Activated CD8-positive, alpha-beta T cell treated with anti-CD3 and anti-CD28 coated beads, Interleukin-2, amount 10 ng/mL, durations not matched to agents 7 days and 5 days (primary cell): ENCODE measurements at places on chromosomes 16 and 17.

- DNase-seq = no peak
These were observed 61.2 kb downstream of the HS3ST3A1 start for GRCh38 chr17:13540546-13540945.

DNA sequence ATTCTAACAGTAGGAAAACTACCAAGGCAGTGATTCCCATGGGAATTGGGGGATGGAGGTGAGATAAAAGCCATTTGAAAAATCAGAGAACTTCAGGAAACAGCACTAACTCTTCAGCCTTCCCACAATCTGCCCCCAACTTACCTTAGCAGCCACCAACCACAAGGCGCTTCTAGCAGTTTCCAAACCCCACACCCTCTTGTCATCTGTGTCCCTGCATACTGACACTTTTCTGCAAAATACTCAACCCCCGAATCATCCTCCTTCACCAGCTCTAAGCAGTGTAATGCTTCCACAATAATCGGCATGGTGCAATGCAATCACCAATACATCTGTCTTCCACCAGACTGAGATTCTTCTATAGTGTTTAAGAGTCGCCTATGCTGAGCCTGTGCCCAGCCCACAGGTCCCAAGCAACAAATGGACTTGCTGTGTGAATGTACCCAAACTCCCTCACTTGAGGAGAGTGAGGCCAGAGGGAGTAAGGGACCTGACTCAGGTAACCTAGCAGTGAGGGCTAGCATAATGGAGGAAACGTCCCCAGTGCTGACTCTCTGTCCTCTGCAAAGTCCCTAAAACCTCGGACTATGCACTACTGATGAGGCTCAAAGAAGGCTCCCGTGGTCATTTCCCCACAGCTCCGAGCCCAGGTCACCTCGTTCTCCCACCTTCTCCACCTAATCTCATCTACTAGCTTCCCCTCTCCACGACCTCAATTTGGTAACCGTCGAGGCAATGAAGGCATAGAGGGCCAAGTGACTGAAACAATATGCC, 943 bp downstream of the DYNC1LI2 start:
- peak; percentile 39 for DNase-seq

- no peak for DNase-seq
These were observed 18.0 kb downstream of the XPO6 start for GRCh38 chr16:28193530-28194423.

GRCh38 chr16:19621445-19621844, 65.9 kb downstream of the VPS35L start:
- no peak for DNase-seq

GRCh38 chr16:13138528-13138927, 237.1 kb downstream of the SHISA9 start:
- DNase-seq = no peak

DNA sequence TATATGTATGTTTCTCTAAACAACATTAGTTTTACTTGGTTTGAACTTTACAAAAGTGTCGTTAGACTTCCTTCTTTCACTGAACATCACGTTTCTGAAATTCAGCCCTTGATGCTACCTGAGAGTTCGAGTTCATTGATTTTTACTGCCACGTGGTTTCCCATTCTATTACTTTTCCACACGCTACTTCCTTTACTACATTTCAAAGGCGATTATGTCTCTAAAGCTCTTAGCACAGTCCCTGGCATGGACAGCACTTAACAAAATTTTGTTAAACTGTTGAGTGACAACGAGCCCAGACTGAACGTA, 15.9 kb upstream of the ARHGAP17 start:
- DNase-seq = no peak

DNA sequence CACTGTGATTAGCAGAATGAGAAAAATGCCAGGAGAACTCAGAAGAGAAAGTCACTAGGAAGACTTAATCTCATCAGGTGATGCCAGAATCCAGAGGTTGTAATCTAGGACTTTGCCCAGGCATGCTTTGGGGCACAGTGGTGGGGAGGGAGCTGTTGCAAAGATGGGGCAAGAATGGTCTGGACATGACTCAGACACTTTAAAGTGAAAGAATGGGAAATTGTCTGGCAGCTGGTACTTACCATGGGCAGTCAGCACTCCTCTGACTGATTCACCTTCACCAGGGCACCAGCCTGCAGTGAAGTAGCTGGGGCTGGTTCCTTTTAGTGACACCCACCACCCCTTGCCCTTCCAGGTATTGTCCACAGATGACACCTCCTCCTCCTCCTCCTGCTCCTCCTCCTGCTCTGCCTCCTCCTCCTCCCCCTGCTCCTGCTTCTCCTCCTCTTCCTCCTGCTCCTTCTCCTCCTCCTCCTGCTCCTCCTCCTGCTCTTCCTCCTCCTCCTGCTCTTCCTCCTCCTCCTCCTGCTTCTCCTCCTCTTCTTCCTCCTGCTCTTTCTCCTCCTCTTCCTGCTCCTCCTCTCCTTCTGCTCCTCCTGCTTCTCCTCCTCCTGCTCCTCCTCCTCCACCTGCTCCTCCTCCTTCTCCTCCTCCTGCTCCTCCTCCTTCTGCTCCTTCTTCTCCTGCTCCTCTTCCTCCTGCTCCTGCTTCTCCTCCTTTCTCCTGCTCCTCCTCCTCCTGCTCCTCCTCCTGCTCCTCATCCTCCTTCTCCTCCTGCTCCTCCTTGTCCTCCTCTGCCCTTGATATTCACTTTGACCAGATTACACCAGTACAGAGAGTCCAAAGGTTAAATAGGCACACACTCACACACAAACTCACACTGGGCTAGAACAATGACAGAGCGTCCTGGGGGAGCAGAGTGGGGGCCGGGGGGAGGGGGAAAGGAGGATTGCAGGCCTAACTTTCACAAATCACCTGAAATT, at the start of gene CHD9NB:
TSS of gene CHD9NB (minus strand) at position 379 of the 983 bp plus-strand sequence. CDS start 8,739 bp downstream, outside the sequence.
- DNase-seq = no peak

DNA sequence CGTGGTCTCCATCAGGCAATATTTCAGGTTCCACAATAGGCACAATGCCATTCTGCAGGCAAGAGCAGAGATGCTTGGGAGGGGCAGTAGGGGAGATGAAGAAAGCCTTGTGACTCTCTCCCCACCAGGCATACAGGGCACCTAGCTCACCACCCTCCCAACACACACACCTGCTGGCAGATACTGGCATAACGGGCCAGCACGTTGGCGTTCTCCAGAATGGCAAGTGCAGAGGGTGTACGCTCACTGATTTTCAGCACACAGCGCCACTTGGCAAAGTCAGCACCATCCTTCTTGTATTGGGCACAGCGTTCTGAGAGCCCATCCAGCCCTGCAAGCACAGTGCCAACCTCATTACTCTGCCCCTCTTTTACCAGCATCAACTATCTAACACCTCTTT, 2.2 kb downstream of the ALDOC start:
- DNase-seq = no peak

- no peak for DNase-seq
These were observed 89.1 kb upstream of the GNAO1 start for GRCh38 chr16:56102183-56102686.

DNA sequence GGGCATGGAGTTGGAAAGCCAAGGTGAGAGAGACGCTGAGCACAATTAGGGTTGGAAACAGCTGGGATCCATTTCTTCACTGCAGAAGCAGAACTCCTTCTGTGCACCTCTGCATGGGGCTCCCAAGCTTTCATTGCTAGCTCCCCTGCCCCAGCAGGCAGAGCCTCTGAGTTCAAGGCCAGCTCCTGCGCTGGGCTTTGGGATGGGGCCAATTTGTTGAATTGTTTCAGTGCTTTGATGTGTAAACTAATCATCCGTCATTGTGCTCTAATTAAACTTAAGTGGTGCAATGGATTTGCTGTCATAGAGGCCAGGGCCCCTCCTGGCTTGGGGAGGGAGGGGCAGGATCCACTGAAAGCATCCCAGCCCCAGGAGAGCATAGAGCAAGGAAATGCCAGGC, 13.5 kb upstream of the LYRM9 start:
- DNase-seq = no peak

- DNase-seq = no peak
These were observed 12.5 kb upstream of the BRIP1 start for GRCh38 chr17:61875804-61876203.

GRCh38 chr17:57946798-57947358, 8.3 kb downstream of the CUEDC1 start:
- peak; percentile 60 for DNase-seq

GRCh38 chr16:56340416-56340815, 84.9 kb downstream of the AMFR start:
- DNase-seq = no peak

DNA sequence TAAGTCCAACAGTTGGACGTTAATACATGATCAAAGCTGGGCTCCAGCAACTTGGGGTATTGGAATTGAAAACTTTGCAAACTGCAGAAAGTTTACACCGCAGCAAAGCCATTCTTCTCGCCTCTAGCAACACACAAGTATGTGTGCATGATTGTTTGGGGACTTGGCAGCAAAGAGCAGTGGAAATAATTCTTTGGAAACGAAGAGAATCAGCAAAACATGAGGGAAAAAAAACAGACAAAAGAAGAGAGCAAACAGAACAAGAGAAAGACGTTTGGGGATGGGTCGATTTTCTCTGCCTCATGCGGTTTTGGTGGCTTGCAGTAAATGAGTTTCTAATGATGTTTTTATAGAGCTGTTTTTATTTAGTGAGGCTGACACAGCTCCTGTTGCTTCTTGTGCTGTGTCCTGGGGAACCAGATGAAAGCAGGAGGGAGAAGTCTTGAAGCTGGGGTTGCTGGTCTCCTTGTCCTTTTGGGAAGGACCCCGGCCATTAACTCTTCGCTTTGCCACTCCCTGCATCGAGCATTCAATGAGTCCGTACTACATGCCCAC, 502.9 kb downstream of the GRIN2A start:
- DNase-seq = no peak

GRCh38 chr16:25148568-25149215, 37.1 kb downstream of the LCMT1 start:
- DNase-seq = no peak

DNA sequence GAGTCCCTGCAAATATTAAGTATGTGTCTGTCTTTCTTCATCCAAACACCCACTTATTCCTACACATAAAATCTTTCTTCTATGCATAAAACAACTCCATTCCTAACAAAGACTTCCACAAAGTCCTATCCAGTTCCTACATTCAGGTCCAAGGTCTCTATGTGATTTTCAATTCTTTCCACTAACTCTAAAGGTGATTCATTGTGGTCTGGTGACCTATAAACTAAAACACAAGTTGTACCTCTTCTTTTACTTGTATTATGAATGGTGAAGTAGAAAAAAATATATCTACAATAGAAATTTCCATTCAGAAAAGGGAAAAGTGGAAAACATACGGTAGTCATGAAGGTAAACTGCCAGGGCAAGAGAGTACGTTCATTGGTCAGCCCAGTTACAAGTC, 56.6 kb downstream of the USP32 start:
- DNase-seq = no peak

DNA sequence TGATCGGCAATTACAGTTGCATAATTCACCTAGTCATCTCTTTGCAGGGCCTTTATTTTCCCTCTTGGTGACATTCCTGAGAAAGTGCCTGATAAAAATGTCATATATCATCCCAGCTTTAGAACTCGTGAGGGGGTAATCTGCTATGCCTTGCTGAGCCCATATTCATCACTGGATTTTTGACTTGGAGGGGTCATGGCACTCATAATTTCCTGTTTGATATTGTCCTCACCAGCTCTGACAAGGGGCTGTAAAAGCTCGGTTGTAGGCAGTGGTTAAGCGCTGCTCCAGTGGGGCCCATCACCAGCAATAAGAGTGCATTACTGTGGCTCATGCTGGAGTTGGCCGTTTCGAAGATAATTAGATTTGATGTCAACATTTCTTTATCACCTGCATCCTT, 227.3 kb downstream of the IRX3 start:
- no peak for DNase-seq

GRCh38 chr16:14963281-14964173, 11.3 kb upstream of the PDXDC1 start:
- no peak for DNase-seq

GRCh38 chr16:58196898-58197313, 1.0 kb downstream of the CSNK2A2 start:
- DNase-seq = no peak

DNA sequence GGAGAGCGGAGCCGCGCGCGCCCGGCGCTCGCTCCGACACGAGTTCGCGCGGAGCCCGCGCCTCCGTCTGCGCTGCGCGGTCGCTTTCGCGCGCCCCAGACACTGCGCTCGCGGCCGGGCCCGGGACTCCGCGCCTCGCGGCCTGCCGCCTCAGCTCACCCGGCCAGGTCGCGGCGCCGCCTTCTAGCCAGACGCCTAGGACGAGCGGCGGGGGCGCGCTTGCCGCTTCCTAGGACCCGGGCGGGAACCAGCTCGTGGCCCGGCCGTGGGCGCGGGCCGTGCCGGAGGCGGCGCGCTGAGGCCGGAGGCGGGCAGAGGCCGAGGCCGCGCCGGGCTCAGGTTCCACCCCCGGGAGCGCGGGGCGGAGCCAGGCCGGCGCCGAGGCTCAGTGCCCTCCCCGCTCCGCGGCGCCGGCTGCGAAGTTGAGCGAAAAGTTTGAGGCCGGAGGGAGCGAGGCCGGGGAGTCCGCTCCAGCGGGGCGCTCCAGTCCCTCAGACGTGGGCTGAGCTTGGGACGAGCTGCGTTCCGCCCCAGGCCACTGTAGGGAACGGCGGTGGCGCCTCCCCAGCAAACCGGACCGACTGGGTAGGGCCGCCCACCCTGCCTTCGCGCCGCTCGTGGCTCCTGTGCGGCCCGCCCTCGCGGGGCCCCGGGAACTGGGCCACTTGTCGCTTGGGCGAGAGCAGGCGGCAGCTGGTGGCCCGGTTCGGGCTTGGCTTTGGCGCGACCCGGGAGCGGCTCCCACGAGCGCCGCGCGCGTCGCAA, at the start of gene SPHK1:
TSS of gene SPHK1 (plus strand) at position 388 of the 765 bp plus-strand sequence. CDS start 1,036 bp downstream, outside the sequence.
- peak; percentile 77 for DNase-seq

DNA sequence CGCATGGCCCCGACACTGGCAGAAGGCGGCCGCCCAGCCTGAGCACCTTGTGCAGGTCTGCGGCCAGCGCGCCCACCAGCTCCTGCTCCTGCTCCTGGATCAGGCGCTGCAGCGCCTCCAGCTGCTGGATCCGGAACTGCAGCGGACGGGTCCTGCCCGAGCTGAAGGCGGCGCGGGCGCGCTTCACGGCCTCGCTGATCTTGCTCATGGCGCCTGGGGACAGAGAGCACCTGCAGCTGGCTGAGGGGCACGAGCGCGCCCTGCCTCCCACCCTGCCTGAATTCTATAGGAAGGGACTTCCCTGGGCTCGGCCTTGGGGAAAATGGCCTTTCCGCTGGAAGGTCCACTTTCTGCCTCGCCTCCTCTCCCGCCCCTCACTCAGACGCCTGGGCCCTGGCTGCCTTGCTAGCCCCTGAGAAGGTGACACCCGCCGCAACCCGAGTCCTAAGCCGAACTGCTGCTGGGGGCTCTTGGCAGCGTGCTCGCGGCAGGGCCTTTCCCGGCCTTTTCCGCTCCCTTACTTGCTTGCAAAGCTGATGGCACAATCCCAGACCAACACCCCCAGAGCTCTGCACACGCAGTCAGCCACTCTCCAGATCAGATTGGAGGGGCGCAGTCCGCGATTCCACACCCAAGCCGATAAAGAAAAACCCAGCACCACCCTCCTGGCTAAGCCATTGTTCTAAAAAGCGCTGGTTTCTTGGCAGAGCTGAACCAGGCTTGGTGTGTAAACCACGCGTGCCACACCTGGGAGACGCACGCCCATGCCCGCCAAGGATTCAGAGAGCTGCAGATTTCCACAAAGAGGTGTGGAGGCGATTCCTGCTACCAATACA, 3.0 kb downstream of the ALDH3A1 start:
- peak; percentile 91 for DNase-seq
